ENCODE measurements at places on chromosomes 7 and 10.

GRCh38 chr7:28626624-28627262 is 214.4 kb downstream of the CREB5 start:
- DNase-seq, result no peak

DNA sequence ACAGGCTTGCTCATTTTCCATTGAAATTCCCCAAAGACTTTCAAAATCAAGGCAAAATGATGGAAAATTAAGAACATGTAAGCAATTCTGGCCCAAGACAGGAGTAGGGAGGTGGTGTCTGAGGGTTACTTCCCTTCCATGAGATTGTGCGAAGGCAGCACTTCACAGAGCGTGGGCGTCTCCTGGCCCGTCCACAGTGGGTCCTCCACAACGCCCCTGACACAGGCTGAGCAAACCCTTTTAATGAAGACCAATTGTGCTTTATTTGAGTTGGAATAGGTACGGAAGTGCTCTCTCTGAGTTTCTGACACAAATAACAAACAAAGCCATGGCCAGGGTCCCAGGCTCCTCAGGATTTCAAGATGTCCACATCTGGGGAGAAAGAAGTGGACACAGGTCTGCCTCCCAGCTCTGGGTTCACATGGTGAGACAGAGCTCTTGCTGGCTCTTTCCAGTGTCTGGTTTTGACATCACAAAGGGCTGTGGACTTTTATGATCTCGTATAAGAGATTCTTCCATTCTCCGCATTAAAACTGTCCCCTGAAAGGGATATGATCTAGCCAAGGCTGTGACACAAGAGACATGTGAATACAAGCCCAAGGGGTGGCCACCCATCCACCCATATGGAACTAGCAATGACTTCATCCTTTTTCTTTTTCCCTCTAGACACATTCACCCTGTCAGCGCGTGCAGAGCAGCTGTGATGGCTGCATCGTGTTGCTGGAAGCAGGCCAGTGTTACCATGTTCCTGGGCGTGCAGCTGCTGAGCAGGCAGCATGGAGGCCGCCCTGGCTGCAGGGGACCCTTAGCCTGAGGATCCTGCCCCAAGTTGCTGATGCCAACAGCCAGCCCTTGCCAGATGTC is 145.6 kb downstream of the ADAM12 start:
- no peak for DNase-seq

DNA sequence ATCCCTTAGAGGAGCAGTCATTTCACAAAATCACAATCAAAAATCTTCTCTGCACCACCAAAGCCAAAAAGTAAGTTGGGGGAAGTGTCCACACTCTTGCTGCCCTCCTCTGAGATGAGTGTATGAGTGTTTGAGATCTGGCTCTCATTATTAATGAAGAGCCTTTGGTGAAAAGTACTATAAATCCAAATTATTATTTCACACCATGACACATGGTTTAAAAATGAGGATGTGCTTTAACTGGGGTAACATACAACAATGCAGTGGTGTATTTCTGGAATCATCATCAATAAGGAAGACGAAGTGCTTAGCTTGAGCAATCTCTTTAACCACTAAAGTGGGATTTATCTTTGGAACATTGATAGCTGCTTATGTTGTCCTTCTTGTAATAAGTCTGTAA is 114.2 kb upstream of the ADAM12 start:
- DNase-seq, result no peak

DNA sequence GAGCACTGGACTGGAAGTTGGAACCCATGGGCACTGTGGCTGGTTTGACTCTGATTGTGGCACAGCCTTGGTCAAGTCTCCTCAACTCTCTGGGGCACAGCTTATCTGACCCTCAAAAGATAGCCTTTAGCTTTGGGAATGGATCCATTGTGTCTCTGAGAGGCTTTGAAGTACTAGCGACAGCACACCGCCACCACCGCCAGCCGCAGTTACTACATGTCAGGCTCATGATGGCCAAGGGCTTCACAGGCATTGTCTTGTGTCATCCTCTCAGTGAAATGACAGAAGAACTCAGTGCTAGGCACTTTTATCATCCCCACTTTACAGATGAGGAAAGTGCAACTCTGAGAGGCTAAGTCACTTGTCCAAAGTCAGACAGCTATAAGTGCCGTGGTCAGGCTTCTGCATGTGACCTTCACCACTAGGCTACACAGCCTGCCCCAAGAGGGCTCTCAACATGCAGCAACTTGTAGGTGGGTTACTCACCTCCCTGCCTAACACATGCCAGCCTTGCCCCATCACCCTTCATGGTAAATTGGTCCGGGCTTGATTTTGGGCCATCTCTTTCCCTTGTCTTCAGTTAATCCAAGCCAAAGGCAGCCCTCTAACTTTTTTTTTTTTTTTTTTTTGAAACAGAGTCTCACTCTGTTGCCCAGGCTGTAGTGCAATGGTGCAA is 44.1 kb downstream of the C10orf105 start:
- no peak for DNase-seq

GRCh38 chr7:128168667-128169210 is 72.3 kb upstream of the LEP start:
- no peak for DNase-seq

- no peak for DNase-seq
These were observed 1325.5 kb downstream of the REEP3 start for GRCh38 chr10:64846700-64847099.

GRCh38 chr7:131067220-131067619 is 260.5 kb upstream of the MKLN1 start:
- no peak for DNase-seq

DNA sequence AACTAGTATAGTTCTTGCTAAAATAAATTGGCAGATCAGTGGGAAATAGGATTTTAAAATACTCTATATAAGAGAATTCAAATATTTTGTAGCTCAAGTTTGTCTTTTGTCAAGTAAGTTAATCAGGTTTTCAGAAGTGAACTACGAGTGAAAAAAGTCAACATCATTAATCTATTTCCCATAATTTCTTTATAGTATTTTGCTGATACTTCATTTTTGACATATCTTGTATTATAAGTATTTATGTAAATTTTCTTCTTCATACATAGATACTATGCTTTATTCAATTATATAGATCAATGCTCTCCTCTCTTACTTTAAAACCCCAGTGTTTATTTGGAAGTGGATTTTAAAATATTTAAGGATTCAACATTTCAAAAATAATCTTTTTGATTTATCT is 360.7 kb downstream of the THSD7A start:
- no peak for DNase-seq

DNA sequence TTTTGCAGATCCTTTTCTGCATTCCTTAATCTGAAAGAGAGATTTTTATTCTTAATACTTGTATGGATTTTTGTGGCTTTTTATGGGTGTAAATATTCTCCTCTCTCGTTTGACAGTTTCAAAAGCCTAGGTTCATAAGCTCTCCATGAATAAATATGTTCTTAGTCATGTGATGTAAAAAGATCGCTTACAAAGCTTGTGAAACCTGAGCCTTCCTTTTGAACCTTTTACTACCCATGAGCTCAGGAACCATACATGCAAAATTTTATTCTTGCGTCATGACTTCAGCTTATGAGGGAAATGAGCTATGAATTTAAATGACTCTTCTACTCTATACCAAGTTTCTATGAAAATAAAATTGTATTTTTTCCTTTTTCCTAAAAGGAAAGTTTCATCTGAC is 98.7 kb downstream of the POLL start:
- DNase-seq, result no peak

GRCh38 chr7:74219416-74219815 is 9.6 kb downstream of the LAT2 start:
- no peak for DNase-seq

GRCh38 chr10:30783939-30784501 is 154.5 kb upstream of the LYZL2 start:
- DNase-seq, result no peak

GRCh38 chr7:750111-750905 is 23.2 kb upstream of the PRKAR1B start:
- DNase-seq, result no peak

GRCh38 chr7:95915731-95916130 is 143.4 kb downstream of the DYNC1I1 start:
- no peak for DNase-seq

- peak; percentile 28 for DNase-seq
These were observed 9.4 kb upstream of the PSAP start for GRCh38 chr10:71860243-71861029.

DNA sequence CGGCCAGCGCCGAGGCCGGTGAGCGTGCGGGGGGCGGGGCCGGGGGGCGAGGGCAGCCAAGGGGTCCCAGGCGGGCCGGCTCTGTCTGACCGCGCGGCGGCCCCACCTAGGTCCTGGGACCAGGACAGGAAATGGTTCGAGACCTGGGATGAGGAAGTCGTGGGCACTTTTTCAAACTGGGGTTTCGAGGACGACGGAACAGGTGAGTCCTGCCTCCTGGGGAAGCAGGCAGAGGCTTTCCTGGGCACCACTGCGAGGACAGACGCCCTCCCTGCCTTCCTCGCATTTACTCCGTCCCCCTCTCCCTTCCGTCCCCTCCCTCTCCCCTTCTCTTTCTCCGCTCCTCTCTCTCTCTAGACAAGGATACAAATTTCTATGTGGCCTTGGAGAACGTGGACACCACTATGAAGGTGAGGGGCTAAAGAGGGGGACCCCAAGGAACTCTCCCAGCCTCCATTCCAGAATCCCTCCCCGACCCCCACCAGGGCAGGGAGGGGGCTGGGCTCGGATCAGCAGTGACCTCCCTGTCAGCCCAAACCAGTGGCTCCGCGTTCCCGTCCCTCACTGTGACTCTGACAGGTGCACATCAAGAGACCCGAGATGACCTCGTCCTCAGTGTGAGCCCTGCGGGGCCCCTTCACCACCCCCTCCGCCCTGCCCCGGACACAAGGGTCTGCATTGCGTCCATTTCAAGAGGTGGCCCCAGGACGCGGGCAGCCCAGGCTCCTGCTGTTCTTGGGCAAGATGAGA is 2.6 kb upstream of the MUC12 start:
- no peak for DNase-seq

DNA sequence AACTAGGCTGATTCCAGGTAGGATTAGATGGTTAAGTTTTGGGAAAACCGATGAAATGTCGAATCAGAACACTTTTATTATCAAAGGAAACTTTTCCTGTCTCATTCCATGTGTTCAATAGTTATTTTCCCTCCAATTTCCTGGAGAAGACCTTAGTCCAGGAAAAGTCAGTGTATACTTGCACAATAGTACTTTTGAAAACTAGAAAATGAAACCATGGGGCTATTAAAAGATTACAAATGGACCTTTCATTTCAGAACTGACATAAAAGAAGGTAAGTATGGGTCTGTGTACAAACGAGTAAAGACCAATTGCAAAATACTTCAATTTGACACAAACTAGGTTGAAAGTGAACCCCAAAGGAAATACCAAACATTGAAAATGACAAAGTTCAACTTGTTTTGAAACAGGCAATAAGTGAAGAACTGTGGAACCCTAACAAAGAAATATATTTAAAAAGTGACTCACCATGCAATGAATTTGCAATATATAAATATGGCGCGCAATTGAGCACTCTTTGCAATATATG is 2.1 kb downstream of the AVPI1 start:
- DNase-seq, result no peak

- no peak for DNase-seq
These were observed 673.8 kb downstream of the INHBA start for GRCh38 chr7:41029072-41029499.

GRCh38 chr10:108852211-108852610 is 1071.1 kb downstream of the XPNPEP1 start:
- DNase-seq, result no peak

- DNase-seq, result no peak
These were observed 286.7 kb upstream of the FZD8 start for GRCh38 chr10:35928748-35929147.

DNA sequence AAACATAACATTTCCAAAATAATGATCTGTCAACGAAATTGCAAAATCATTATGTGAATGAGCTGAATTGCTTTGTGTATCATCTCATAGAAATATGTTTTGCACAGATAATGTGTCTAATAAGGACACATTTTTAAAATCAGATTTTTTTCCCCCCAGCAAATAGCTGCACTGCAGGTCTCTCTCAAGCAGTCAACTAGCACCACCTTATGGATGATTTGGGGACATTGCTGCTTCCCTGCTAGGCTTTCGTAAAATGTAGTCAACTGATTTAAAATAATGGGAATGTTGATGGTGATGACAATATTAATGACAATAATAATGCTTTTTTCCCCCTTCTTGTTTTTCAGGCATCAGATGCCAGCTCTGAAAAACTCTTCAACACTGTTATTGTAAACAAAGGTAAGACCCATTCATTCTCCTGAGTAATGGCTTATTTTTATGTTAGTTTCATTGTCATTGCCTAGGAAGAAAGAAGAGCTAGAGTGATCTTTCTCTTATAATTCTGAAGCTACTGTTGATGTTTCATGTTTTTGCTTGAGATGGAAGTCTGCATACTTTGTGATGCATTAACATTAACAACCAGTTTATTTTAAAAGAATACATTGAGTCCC is 433.6 kb upstream of the GALNT17 start:
- no peak for DNase-seq

- DNase-seq, result no peak
These were observed 45.5 kb upstream of the RHOBTB1 start for GRCh38 chr10:60989400-60989876.

GRCh38 chr10:96672481-96673175 is 47.7 kb downstream of the PIK3AP1 start:
- DNase-seq, result no peak

- DNase-seq, result no peak
These were observed 114.5 kb downstream of the PTPN20 start for GRCh38 chr10:47025540-47026300.

DNA sequence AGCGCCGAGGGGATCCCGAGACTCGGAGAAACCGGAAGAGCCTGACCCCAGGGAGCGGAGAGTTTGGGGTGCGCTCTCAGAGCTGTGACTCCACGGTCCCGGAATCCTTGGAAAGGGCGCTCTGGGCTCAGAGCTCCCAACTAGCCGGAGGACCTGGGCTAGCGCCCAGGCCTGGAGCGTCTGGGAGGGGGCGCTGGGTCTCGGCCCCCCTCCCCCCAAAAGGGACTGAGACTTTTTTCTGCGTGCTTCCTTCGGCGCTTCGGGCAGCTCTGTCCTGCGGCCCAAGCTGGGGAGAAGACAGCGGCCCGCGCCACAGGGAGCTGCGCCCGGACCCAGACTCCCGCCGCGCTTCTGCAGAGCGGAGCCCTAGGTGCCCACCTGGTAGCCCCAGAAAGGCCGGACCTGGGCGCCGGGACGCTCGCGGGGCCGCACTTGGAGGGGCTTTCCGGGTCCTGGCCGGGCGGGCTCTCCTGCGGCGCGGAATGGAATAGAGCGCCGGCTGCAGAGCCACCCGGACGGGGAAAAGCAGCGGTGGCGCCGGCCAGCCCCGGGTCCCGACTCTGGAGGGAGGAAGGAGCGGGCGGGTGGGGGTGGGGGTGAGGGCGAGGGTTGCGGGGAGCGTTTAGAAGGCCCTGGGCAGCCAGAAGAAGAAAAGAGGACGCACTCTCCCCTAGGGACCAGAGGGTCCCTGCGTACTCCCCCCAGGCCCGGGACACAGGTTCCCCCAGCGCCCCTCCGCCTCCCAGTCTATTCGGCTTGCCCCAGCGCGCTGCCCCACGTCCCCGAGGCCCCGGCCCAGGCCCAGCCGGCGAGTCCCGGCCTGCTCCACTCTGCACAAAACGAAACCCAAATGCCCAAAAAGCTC is 4.7 kb downstream of the ZNF503 start:
- no peak for DNase-seq

GRCh38 chr10:121681997-121682687 is 83.9 kb upstream of the FGFR2 start:
- DNase-seq, result no peak

- no peak for DNase-seq
These were observed 33.7 kb upstream of the ANKRD2 start for GRCh38 chr10:97538839-97539238.

Data from cortex of kidney (tissue), 1 donor.